ENCODE measurements at places on chromosomes 2 and 18.

DNA sequence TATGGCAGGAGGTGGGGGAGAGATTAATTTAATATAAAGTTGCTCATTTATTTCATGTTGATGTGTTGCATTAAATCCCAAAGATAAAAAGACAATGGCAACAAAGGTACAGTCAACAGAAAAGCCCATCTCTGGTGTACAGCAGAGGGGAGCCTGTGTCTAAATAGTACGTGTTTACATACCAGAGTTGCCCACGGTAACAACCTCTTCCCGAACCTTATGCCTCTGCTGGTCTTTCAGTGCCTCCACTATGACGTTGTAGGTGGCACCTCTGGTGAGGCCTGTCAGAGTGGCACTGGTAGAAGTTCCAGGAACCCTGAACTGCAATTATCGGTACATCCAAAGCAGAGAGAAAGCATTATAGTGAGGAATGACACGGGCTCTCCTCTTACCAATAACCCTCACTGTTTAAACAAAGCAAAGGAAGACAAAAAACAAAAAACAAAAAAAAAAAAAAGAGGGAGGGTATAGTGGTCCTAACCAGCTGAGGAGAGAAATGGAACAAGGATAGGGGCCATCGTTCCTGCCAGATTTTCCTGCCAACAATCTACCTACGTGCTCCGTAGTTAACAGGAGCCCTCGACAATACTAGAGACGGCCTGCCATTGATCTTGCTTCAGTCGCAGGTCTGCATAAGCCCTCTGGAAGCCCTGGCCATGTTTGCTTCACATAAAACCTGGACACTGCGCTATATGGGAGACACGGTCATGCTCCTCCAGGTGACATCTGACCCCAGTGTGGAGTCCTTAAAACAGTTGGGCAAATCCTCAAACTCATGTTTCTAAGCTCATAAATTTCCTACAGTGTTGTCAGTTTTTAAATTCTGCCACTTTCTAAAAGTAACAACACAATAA, 58.5 kb downstream of the ATIC start:
- DNase-seq, result no peak

- DNase-seq, result no peak
These were observed 3.3 kb upstream of the ACTR3 start for GRCh38 chr2:113886479-113887008.

DNA sequence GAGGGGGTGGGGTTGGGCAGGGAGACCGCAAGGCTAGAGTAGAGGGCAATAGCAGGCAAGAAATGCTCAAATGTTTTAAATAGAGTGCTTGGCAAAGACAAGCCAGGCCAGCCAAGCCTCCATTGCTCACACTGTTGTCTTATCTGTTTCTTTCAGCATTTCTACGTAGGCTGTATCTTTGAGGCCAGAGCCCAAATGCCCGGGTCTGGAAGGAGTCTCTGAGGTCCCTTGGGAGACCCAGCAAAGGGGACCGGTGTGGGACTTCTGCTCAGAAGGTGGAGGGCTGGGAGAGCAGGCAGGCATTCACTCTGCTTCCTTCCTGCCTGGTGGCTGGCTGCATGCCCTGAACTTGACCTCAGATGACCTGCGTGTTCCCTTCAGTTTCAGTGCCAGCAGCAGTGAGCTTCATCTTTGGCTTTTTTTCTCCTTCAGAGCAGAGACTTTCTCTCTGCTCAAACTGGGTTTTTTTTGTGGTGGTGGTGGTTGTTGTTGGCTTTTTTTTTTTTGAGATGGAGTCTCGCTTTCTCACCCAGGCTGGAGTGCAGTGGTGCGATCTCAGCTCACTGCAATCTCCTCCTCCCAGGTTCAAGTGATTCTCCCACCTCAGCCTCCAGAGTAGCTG, 13.7 kb upstream of the TET3 start:
- no peak for DNase-seq

DNA sequence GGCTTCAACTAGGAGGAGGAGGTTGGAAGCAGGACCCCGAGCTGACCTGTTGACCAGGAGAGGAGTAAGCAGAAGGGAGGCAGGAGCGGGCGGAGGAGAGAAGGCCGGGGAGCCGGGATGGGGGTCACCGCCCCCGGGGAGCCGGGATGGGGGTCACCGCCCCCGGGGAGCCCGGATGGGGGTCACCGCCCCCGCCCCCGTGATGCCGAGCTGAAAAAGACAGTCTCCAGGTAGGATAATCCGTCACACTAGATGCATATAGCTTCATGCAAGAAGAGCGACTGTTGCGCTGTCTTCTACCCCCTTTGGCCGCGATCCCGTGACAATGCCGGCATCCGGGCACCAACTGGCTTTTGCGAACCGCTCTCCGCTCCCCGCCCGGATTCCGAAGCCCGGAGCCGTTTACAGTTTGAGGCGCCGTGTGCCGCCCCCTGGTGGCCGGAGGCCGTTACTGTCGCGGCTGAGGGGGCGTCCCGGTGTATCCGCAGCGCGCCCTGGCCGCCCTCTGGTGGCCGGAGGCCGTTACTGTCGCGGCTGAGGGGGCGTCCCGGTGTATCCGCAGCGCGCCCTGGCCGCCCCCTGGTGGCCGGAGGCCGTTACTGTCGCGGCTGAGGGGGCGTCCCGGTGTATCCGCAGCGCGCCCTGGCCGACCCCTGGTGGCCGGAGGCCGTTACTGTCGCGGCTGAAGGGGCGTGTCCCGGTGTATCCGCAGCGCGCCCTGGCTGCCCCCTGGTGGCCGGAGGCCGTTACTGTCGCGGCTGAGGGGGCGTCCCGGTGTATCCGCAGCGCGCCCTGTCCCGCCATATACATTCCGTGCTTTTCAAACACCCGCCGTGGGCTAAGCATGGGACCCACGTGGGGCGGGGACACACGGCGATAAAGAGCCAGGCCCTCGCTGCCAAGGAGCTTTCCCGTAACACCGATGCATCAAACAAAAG, 89.6 kb downstream of the ACTR3 start:
- DNase-seq, result peak; percentile 0

- no peak for DNase-seq
These were observed 81.5 kb downstream of the MAPRE2 start for GRCh38 chr18:35122586-35123224.

GRCh38 chr2:212124598-212124997, 414.0 kb downstream of the ERBB4 start:
- DNase-seq, result no peak

DNA sequence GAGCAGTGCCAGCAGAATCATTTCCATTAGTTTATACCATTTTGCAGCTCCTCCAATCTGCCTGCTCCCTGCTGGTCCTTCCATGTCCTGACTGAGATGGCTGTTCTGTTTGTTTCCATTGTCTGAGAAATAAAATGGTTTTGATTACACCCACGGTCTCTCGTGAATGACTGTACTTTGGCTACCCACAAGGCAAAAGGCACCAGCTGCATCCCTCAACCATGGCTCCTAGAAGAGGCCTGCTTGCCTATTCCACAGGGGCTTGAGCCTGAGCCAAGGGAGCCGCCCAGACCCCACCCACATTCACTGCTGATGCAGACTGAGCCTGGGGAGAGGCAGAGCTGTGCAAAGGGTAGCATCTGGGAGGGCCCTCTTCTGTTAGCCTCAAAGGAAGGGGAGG, 31.2 kb downstream of the MARCHF4 start:
- DNase-seq, result no peak

- DNase-seq, result no peak
These were observed 8.8 kb upstream of the AQP4 start for GRCh38 chr18:26874283-26874682.

DNA sequence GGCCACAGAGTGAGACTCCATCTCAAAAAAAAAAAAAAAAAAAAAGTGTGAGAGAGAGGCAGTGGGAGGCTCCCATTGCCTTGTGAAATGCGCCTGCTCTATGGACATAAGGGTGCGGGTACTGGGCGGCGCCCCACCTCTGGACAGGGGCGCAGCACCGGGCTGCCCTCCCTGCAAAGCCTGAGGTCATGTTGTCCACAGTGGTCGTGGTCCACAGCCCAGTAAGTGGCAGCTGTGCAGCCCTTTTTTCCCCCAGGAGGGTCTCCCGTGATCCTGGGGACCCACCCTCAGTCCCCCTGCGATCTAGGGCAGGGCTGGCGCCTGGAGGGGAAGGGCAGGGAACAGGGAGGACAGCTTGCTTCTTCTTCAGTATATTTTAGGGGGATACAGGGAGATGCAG, 37.8 kb downstream of the LPIN1 start:
- no peak for DNase-seq

DNA sequence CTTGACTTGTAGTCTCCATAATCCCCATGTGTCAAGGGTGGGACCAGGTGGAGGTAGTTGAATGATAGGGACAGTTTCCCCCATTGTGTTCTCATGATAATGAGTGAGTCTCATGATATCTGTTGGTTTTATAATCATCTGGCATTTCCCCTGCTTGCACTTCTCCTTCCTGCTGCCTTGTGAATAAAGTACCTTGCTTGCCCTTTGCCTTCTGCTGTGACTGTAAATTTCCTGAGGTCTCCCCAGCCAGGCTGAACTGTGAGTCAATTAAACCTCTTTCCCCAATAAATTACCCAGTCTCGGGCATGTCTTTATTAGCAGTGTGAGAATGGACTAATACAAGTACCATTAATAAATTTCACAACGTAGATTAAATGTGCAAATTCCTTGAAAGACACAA, 102.3 kb upstream of the EPB41L5 start:
- DNase-seq, result no peak

DNA sequence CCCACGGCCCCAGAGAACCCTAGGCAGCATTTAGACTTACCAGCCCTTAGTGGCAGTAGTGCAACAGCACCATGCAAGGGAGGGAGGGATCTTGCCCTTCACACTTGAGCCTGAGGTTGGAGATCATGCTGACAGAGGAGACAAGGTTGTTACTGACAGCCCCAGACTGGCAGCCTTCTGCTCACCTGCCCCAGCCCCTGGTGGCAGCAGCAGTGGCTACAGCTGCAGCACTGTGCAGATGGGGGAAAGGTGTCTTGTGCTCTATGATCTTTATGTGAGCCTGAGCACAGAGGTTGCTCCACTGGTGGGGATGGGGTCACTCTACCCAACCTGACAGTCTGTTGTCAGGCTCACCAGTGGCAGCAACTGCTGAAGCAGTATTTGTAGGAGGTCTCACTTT, 501.2 kb upstream of the LRRTM4 start:
- no peak for DNase-seq

DNA sequence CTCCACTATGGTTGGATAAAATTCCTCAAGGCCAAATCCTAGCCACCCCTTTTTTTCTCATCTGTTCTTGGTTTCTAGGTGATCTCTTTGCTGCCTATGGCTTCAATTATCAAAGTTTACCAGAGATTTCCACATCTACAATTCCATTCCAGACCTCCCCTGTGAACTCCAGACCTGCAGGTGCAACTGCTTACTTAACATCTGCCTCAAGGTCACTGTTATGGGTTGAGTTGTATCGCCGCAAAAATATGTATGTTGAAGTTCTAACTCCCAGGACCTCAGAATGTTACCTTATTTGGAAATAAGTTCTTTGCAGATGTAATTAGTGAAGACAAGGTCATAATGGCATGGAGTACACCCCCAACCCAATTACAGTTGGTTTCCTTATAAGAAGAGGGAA, 60.4 kb upstream of the SOS1 start:
- DNase-seq, result no peak

DNA sequence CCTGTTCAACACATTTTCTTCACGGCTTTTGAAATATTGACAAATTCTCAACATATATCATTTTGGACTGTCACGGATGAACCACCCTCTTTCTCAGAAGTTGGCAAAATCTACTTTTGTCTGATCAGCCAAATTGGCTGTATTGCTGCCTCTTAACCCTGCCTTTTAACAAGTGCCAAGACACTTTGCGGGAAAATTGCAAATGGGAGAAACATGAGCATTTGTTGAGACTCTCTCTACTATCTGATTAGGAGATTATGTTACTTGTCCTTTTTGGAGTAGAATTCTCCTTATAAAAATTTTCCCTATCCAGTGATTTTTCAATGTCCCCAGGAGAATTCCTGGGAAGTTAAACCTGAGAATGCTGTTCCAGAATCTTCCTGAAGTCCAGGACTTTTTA, 256.2 kb upstream of the ZSWIM2 start:
- DNase-seq, result no peak

- no peak for DNase-seq
These were observed 148.1 kb downstream of the AGAP1 start for GRCh38 chr2:235641956-235642355.

DNA sequence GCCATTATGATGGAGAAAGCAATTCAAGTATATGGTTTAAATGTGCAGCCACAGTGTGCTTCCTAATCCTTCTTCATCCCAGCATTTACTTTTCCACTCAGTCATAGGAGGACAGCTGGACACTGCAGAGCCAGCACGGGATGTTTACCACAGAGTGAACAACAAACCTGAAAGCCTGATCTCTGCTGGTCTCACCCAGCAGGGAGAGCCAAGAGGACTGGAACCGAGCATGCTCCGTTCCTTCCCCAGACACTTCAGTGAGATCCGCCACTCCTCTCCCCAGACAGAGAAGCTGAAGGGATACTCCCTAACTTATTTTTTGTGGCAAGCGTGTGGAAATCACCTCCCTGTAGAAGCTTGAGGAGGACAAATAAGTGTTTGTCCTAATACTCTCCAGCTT, 23.2 kb upstream of the GORASP2 start:
- no peak for DNase-seq

DNA sequence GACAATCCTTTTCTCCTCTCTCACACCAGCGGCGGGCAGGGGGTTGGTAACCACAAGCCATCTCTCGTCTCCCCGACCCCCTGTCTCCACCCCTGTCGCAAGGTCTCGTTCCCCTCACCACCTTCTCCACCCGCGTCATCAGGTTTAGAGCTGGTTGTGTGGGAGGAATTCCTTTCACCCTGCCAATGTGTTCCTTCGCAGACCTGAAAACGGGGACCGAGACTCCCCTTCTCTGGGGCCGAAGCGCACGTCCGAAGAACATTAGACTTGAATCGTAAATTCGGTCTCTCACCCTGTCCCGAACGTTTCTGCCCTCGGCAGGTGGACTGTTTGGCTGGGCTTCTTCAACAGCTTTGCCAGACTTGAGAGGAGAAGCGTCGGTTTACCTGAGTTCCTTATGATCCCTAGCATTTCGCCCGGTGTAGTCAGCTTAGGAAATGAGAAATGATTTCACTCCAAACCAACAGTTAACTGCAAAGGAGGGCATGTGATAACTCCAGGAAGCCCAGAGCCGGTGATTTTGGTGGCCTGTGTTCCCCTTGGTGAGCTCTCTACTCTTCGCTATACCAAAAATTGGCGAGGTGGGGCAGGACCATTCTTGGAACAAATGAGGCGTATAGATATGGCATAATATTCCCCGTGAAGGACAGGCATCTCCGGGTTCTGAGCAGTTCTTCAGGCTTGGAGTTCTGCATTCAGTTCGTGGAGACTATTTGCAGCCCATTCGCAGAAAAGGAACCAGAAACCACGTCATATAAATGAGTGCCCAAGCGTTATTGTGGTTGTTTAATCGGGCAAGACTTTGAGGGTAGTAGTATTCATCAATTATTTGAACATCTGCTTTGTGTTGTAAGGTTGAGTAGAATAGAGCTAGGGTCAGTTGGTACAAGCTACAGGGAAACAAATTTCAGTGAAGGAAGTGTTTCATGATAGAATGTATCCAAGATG, 694 bp downstream of the CFAP36 start:
- DNase-seq, result peak; percentile 25

GRCh38 chr2:40105593-40105992, 326.5 kb upstream of the THUMPD2 start:
- DNase-seq, result no peak
